ENCODE measurements at places on chromosomes 3 and 15.

- no peak for DNase-seq
Measured at GRCh38 chr3:97838393-97838792, 16.6 kb downstream of the CRYBG3 start.

GRCh38 chr15:85858586-85859375 lies 64.1 kb upstream of the KLHL25 start:
- DNase-seq, result peak; percentile 60

GRCh38 chr3:48546203-48546829 lies 10.3 kb downstream of the PFKFB4 start:
- no peak for DNase-seq

DNA sequence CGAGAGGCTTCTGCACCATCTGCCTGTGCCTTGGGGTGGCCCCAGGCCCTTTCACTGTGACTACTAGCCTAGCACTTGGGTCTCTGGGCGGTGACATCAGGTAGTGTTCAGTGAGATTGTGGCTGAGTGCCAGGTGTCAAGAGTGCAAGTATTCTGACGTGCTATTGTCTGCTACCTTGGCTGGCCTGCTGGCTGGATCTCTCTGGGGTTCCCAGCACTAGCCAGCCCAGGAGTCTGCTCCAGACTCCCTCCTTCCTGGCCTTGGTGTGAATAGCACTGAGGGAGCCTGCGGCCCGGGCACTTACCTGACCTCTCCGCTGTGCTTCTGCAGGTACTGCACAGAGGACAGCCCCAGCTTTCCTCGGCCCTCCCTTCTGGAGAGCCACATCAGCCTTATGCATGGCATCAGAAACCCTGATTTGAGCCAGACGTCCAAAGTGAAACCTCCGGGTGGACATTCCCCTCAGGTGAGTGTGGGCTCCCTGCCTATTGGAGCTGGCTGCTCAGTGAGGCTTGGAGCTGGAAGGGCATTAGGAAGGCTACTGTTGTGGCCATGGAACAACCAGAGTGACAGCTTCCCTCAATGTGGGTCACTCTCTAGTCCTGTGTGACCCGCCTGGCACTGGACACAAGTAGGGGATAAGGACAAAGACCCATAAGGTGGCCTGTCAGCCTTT lies 17.5 kb upstream of the ALPK3 start:
- no peak for DNase-seq

DNA sequence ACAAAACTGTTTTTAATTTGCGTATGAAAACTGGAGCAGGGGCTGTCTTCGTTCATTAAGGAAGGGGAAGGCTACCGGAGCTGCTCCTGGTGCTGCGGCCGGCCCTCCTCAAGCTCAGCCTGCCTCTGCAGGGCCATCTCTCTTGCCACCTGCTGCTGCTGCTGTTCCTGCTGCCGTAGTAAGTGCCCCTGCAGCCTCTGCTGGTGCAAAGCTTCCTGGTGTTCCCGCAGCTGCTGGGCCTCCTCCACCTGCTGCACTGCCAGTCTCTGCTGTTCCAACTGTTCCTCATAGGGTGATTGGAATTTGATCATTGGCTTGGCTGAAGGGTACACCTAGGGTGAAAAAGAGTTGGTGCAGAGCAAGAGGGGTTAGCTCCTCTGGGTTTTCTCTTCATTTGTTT lies 66.0 kb downstream of the GOLIM4 start:
- no peak for DNase-seq

DNA sequence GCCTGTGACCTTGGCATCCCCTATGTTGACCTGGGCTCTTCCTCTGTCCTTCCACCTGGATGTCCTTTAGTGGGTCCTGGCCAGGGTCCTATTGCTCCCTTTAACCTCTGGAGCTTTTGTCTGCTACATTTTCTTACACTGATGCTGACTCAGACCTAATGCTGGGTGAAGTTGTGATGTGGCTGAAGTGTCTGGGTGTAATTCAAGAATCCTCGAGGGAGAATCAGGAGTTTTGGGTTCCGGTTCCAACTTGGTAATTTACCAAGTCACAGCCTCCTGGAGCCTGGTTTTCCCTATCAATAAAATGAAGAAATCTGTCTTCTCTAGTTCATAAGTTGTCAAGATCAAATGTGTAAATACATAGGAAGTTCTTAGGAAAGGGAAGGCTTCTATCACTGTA lies 25.6 kb downstream of the CEP19 start:
- no peak for DNase-seq

DNA sequence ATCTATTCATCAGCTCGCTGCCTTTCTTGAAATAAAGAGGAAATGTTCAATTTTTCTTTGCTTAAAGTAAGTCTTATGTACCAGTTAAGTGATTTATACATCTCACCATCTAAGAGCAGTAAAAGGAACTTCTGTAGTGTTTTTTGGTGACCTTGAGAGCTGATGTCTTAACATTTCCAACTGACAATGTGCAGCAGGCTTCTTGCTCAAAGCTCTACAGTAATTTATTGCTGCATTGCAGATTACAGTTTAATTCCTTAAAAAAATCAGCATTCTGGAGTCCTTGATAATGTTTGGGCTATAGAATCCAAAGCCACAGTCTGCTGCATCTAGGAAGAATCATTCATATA lies 61.6 kb downstream of the DIPK2A start:
- DNase-seq, result no peak

GRCh38 chr15:72195101-72195511 lies 2.5 kb downstream of the GRAMD2A start:
- DNase-seq, result no peak

DNA sequence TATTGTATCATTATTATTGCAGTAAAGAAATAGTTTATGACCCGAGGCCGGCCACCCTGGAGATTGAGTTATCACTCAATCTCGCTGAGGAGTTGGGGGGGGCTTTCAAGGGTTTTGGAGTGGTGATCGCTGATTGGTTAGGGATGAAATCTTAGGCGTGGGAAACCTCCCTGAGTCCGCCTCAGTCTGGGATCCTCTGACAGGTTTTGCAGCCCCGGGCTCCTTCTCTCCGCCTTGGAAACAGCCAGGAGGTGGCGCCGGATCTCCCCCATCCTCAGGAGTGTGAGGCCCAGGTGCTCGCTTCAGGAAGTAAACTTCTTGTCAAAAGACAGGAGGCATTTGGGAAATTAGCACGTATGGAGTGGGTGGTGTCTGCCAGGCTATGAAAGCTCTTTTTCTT lies 41.1 kb upstream of the SEC61A1 start:
- DNase-seq, result no peak

- DNase-seq, result no peak
Measured at GRCh38 chr15:28124841-28125240, 25.7 kb upstream of the OCA2 start.

DNA sequence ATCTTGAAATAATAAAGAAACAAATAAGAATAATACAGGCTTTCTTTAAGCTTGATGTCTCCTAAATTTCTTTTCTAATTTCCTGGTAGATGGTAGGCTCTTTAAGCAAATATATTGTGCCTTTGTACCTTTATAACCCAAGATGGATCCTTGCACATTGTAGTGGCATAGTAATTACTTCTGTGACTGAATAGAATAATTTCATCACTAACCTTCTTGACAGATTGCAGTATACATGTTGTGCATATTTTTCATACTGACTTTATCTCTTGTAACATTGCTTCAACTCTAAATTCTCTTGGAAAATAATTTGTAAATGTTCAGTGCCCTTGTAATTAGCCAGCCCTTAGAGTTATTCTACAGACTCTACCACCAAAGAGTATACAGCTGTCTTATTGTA lies 1433.8 kb upstream of the GBE1 start:
- no peak for DNase-seq

DNA sequence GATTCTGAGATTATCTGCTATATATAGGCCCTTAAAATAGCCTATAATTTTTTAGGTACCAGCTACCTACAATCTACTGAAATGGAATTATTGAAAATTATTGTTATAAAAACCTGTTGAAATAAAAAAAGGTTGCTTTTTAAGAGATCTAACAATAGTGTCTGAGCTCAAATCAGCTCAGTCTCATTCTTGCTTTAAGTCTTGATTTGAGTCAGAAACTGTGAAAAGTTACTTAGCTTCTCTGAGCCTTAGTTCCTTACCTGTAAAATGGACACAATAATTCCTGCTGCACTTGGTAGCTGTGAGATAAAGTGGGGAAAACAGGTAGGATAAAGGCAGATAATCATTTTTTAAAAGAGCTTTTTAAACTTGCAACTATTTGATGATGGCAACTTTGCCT lies 118.8 kb upstream of the UBE2E2 start:
- DNase-seq, result no peak

- no peak for DNase-seq
Measured at GRCh38 chr3:63349583-63350573, 71.8 kb downstream of the SYNPR start.

- no peak for DNase-seq
Measured at GRCh38 chr15:70569091-70569713, 194.2 kb downstream of the UACA start.

DNA sequence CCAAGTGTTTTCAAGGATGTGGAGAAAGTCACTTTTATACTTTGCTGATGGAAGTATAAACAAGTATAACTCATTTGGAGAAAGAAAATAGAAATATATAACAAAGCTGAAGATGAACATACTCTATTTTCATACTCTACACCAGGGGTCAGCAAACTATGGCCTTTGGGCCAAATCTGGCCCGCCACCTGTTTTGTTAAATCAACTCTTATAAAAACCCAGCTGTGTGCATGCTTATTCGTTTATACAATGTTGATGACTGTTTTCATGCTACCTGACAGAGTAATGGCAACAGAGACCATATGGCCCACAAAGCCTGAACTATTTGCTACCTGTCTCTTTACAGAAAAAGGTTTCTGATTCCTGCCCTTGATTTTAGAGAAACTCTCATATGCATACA lies 124.0 kb downstream of the NR1D2 start:
- DNase-seq, result no peak

- no peak for DNase-seq
Measured at GRCh38 chr15:80006946-80007345, 36.0 kb upstream of the BCL2A1 start.

- no peak for DNase-seq
Measured at GRCh38 chr3:56926243-56926946, 124.6 kb upstream of the ARHGEF3 start.
